ENCODE measurements at places on chromosomes 3 and 15.
A peak's percentile ranks its signal among the peaks of the same experiment; 100 is the strongest.

DNA sequence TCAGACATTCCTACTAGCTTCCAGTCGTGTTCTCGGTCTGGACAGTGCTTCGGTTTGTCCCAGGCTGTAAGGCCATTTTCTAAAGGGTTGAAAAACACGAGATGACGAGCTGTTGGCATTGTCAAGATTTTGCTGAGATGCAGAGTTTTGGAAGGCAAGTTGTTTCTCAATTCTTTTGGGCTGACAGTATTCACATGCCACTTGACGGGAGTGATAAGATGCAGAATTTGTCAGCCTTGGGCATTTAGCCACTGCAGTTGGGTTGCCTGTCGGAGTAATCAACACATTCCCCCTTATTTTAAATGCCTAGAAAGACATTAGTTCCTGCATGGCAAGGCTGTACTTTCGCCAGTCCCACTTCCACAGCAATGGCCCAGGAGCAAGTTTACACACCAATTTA is 245.2 kb downstream of the NR1D2 start:
- no peak for DNase-seq

DNA sequence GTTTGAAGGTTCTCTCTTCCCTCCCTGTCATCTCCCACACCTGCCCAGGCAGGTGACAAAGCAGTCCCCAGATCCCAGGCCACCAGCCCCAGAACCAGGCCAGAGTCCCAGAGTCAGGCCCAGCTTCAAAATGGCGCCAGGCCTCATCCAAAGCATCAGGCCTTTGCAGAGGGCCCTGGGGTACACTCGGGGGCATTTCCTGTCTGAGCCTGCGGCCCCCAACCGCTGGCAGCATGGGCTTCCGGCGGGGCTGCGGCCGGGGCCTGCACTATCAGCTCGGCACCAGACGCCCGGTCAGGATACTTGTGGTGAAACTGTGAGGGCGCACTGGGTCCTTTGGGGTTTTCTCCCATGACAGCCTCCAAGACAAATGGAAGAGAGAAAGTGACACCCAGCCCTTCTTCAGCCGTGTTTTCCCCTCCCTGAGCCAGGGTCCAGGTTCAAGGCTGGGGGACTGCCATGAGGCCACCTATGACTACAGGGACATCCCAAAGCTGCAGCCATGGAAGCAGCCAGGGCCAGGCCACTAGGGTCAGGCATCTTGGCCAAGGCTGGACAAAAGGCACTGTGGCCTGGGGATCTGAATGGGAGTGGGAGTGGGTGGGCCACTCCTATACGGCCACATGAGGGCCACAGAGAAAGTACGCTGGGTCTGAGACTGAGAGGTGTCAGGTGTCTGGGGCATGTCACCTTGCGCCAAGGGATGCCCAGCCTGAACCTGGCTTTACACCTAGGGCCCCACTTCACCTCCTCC is 33.9 kb downstream of the RPN1 start:
- DNase-seq: no peak

DNA sequence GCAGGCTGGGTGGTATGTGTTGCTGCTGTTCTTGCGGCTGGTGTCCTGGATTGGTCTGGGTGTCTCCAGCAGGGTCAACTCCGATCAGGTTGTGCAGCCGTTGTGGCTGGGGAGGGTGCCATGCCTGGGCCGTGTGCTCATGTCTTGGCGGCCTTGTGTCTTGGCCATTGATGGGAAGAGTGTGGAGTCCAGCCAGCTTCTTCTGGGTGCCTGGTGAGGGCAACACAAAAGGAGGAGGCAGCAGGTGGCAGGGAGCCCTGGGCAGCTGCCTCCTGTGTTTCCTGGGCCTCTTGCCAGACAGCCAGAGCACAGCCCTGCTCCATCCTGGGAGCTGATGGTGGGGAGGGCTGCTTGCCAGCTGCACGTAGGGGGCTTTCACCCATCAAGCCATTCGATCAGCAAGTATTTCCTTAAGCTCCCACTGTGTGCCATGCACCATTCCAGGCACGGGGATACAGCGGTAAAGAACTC is 4.3 kb downstream of the CHAC1 start:
- DNase-seq: no peak

GRCh38 chr3:177448987-177449359 is 251.7 kb upstream of the TBL1XR1 start:
- no peak for DNase-seq

DNA sequence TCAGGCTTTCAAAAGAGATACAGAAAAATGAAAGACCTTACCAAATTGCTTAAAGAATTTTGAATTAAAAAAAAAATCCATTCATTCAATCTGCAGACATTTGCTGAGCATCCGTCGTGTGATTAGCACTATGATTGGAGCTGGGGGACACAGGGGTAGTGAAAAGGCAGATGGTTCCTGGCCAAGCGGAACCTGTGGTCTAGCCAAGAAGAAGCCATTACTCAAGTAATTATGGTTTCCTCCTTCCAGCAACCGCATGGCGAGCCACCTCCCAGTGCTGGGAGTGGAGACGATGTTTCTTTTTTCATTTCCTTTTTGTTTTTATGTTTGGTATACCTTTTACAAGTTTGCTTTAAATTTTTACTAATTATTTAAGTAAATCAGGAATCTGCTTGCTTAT is 140.2 kb downstream of the CACNA2D3 start:
- no peak for DNase-seq

GRCh38 chr15:100926258-100926657 is 7.1 kb downstream of the LRRK1 start:
- peak; percentile 74 for DNase-seq

- peak; percentile 45 for DNase-seq
Observed at GRCh38 chr3:36814776-36815175, 50.4 kb upstream of the DCLK3 start.

GRCh38 chr3:125179143-125179883 is 33.2 kb downstream of the SLC12A8 start:
- DNase-seq: no peak

DNA sequence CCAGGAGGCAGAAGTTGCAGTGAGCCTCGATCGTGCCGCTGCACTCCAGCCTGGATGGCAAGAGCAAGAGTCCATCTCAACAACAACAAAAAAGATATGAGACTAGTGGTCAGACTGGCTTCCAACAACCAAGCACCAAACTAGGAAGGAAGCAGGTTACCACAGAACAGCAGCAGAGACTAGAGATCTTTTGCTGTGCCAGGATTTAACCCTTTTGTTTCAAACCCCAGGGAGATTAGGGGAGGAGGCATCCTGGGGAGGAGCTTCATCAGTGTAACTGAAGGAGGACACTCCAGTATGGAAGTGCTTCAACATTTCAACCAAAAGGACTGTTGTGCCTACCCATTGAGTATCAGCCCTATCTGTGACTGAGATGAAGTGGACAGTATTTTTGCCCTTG is 240.3 kb downstream of the ZIC1 start:
- DNase-seq: peak; percentile 23

DNA sequence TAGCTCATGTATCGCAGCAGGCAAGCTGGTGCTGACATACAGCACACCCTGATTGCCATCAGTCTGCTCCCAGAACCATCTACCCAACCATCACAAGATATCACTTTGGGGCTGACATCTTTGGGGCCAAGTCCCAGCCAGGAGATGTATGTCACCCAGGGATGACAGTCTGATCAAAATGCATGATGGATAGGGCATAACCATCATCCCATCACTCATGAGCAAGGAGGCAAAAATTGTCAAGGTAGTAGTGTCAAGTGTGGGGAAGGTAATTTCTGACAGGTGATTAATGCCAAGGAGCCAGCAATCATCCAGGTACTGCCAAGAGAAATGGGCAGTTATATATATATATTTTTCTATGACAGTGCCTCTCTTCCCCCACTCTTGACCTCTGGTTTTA is 277.4 kb downstream of the WDR72 start:
- DNase-seq: no peak

DNA sequence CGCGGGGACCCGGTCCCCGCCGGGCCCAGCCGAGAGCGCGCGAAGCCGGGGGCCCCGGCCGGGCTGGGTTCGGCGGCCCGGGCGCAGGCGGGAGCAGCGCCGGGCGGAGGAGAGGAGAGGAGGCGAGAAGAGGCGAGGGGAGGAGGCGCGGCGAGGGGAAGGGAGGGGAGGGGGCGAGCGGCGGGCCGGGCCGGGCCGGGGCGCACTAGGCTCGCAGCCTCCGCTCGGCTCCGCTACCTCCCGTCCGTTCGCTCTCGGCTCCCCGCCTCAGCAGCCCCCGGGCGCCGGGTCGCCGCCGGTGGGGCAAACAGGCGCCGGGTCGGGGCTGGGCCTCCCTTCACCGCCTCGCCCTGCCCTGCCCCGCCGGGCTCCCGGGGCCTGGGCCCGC is 351 bp downstream of the INSYN1 start:
- DNase-seq: peak; percentile 70

DNA sequence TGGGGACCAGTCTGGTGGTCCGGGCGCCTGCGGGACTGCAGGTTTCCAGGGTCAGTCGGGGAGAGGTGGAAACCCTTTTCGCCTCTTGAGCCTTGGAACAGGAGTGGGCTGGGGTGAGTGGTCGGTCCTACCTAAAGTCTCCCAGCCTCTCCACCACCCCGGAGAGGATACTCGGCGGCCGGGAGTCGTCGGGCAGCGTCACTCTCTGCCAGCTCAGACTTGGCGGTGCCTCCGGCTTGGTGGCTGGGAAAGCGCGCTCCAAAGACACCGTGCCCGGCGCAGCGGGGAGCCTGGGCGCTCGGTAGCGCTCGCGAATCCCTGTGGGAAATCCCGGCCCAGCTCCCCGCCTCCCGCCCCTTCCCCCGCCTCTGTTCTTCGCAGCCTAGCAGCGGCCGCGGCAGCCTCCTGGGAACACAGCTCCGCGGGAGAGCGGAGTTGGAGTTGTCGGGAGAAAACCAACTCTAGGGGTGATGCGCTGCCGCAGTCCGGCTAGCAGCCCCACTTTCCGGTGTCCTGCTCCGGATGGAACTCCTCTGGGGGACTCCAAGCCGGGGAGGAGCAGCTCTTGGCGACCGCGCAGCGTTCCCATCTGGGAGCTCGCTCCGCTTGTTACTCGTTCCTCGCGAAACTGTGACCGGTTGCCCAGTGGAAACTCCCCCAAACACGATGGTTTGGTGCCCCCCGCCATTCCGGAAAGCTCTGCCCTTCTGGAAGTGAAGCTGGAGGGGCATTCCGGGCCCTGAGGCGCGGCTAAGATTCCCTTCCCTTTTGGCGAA is 1.4 kb downstream of the EPHB1 start:
- peak; percentile 68 for DNase-seq

DNA sequence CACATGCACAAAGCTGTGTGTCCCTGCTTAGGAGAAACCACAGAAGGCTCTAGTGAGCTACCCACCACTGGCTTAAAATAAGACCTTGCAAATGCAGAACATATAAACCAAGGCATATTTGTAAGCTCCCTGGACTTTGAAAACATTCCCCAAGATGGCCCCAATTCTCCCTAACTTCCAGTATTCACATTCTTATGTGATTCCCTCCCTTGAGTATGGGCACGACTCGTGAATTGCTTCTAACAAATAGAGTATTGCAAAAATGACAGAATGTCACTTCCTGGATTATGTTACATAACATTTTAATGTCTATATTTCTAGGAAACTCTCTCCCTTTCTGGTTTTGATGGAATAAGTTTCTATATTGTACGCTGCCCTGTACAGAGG is 131.8 kb upstream of the MCTP2 start:
- DNase-seq: no peak

- DNase-seq: peak; percentile 76
Observed at GRCh38 chr3:11566916-11567315, 76.8 kb downstream of the VGLL4 start.

- no peak for DNase-seq
Observed at GRCh38 chr3:156587760-156588069, 32.8 kb upstream of the SSR3 start.

GRCh38 chr15:74950078-74950908 is 6.3 kb downstream of the RPP25 start:
- peak; percentile 93 for DNase-seq

DNA sequence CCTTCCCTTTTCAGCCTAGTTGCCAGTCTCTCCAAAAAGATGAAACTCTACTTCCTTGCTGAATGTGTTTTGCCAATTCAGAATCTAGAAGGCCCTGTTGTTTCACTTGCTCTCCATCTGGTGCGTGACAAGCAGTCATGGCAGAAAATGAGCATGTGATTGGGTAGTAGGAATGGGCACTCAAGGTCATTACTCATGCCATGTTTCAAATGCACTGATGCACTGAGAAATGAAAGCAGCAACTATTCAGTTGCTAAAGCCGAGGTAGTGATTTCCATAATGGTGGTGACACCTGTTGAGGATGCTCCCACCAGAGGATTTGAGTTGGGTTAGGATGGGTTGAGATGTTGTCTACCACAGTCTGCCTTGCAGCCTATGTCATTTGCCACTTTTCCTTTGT is 12.7 kb downstream of the ZBTB38 start:
- no peak for DNase-seq

DNA sequence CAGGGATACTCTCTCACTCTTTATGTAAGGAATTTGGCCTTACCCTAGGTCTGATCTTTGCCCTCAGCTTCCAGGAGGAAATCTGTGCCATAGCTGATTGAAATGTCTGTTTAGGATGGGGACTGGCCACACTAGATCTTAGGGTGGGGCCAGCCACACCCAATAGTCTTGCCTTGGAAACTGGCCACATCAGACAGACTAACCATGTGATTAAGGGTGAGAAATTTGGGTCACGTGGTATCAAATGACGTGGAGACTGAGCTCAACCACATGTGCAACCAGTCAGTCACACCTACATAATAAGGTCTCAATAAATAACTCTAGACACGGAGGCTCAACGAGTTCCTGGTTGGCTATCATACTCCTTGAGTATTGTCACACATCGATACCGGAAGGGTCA is 113.5 kb downstream of the CNTN3 start:
- no peak for DNase-seq

GRCh38 chr3:156658732-156659090 is 15.7 kb upstream of the TIPARP start:
- no peak for DNase-seq

GRCh38 chr3:126389112-126389793 is 5.5 kb upstream of the CFAP100 start:
- DNase-seq: peak; percentile 97

DNA sequence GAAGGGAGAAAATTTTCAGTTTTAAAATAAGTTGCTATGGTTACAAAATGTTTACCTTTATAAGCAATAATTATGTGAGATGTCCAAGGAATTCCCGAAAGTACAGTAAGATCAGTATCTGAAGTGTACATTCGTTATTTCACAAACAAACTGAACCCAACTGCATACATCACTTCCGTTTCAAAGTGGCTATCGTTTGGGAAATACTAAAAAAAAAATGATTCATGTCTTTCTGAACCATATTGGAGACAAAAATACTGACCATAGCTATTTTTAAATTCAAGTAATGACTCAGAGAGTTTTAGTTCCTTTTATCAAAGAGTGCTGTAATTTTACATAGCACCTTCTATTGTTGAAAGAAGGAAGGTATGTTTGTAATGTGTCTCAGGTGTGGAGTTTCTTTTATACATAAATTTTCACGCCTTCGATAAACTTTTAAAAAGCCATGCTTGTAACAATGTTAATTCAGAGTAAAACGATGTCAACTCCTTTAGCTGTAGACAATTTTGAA is 8.0 kb upstream of the ANKRD28 start:
- no peak for DNase-seq

DNA sequence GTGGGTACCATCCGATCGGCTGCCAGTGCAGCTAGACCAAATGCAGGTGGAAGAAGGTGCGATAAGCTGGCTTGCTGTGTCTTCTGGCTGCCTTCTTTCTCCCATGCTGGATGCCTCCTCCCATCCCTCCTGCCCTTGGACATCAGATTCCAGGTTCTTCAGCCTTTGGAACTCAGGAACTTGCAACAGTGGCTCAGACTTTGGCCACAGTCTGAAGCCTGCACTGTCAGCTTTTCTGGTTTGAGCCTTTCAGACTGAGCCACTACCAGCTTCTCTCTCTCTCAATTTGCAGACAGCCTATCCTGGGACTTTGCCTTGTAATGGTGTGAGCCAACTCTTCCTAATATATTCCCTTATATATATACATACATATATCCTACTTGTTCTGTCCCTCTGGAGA is 485.5 kb downstream of the FHIT start:
- no peak for DNase-seq

Data from GM23338 (cell line).